ENCODE measurements at places on chromosomes 7 and 10.

- no peak for DNase-seq
Measured at GRCh38 chr10:86658261-86658741, 4.0 kb downstream of the OPN4 start.

- no peak for DNase-seq
Measured at GRCh38 chr10:78429984-78430383, 396.3 kb downstream of the RPS24 start.

- no peak for DNase-seq
Measured at GRCh38 chr7:106262221-106262881, 22.4 kb downstream of the NAMPT start.

GRCh38 chr7:14195079-14195478, 205.6 kb upstream of the ETV1 start:
- no peak for DNase-seq

DNA sequence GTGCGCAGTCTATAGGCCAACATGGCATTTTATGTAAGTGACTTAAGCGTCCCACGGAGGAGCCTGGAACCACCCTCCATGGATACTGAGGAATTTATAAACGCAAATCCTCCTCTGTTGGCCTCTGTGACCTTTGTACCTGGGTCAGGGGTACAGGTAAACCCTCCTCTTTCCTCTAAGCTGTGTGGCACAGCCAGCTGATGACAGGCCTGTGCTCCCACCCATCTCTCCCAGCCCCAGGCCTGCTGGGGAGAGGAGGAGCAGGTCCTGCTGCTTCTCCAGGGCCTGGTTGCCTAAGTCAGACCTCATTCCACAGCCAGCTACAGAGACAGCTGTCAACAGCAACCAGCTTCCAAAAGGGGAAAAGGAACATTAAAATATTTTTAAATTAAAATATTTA, 5.0 kb downstream of the AVPI1 start:
- DNase-seq: no peak

GRCh38 chr10:118237930-118238329, 104.2 kb downstream of the FAM204A start:
- DNase-seq: no peak

DNA sequence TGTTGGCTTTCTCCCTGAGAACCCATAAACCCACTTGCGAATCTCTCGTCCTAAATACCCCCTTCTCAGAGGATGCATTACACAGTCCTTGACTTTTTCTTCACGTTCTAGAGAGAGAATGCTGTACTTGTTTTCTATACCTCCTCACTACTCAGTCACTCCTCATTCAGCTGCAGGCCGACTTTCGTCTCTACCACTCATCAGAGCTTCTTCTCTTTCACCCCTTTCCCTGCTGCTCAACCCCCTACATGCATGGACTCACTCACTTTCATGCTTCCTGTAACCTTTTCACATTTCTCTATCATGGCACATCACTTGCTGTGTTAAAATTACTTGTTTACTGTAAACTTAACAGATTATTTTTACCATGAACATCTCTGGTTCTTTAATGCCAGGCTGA, 19.8 kb downstream of the MDFIC start:
- no peak for DNase-seq

DNA sequence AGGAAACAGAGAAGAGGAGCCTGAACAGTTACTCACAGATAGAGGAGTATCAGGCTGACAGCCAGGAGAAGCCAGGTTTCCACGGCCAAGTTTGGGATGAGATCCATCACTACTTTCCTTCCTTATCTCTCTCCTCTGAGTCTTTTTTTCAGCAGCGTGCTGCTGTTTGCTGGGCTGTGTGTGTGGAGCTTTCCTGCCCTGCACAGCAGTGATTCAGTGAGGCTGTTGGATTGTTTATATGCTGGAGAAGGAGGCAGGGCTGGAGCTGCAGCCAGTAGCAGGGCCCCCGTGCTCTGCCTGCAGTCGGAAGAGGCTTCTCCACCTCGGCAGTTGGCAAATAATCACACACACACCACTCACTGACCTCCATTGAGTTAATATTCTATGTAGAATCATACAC, at the start of gene CYP3A7:
Gene CYP3A7, minus strand, starts transcription at position 210 of the 400 bp plus-strand sequence. Its CDS starts 103 bp downstream, at position 107.
- DNase-seq: no peak

DNA sequence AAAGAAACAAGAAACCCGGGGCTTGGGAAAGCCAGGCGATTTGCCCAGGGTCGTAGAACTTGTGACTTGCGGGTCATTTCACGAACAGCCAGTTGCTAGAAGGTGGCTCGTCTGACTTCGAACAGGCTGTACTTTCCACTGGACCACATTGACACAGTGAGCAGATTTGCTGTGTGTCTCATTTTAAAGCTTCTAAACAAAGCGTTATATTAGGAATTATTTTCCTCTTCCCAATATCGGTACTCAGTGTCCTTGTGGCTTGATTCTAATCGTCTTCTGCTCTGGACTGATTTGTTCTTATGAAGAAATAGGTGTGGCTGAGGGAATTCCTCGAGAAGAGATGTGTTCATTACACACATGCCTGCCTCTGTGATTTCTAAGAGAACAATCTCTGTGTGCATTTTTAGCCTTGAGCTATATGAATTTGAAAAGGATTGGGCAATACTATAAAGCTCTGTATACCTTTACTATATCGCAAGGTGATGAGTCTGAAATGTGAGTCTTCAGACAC, 150.0 kb upstream of the PRR15 start:
- DNase-seq: no peak

DNA sequence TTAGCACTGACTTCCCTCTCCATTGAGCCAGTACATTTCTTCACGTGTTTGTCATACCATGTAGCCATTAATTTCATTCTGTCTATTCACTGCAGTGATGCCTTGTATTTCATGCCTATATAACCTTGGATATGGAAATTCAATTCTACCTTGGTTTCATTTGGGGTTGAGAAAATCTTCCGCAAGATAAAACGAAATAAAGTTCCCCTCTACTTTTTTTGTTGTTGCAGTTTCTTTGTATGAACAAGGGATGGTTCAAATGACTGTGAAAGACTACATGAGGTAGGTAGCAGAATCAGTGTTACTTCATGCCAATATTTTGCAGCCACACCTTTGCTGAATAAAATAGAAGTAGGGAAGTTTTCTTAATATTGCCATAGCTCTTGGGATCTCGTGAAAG, 55.6 kb downstream of the ITPRID1 start:
- DNase-seq: no peak

DNA sequence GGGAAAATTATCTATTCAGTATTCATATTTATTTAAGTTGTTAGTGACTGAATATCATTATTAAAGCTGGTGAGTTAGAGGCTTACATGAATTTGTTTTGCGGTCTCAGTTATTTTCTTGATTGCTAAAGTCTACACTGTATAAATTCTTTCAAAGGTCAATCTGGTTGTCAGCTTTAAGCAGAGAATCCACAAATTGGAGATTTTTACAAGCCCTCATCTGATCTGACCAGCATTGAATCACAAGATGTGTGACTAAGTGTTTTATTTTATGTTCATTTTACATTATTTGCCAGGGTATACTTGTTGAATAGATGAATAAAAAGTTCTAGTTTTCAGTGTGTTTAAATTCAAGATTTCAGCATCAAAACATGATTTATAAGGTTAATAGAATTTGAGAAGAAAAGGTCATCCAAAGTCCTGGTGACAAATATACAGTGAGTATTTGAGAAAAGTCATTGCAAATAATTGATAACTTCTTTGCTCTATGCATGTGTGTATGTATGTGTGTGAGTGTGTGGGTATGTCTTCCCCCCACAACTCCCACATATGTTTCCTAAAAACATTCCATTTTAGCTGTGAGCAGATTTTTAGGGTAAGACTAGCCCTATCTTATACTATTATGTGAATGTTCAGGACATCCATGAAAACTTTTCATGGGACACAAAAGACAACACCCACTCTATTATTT, 4.4 kb downstream of the SEMA3A start:
- no peak for DNase-seq

DNA sequence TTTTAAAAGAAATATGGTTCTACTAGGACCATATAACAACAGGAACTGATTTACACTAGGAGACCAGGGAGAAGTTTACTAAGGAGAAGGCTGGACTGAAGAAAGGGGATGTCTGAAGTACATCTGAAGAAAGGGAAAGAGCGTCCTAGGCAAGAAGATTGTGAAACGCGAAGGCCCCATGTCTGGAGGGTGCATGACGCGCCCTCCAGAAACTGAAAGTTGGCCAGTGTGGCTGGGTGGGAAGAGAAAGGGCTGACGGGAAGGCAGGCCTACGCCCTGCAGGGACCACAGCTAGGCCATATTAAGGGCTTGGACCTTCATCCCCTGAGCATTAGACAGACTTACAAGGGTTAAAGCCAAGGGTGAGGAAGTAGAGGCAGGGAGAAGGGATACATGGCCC, 158.0 kb downstream of the TRIL start:
- no peak for DNase-seq

- DNase-seq: no peak
Measured at GRCh38 chr7:138876326-138876725, 78.3 kb upstream of the ATP6V0A4 start.

GRCh38 chr7:28608731-28609130, 196.4 kb downstream of the CREB5 start:
- DNase-seq: no peak

GRCh38 chr7:129110258-129110981, 34.1 kb upstream of the TSPAN33 start:
- no peak for DNase-seq

GRCh38 chr10:124699471-124700292, 44.5 kb downstream of the FAM53B start:
- no peak for DNase-seq

DNA sequence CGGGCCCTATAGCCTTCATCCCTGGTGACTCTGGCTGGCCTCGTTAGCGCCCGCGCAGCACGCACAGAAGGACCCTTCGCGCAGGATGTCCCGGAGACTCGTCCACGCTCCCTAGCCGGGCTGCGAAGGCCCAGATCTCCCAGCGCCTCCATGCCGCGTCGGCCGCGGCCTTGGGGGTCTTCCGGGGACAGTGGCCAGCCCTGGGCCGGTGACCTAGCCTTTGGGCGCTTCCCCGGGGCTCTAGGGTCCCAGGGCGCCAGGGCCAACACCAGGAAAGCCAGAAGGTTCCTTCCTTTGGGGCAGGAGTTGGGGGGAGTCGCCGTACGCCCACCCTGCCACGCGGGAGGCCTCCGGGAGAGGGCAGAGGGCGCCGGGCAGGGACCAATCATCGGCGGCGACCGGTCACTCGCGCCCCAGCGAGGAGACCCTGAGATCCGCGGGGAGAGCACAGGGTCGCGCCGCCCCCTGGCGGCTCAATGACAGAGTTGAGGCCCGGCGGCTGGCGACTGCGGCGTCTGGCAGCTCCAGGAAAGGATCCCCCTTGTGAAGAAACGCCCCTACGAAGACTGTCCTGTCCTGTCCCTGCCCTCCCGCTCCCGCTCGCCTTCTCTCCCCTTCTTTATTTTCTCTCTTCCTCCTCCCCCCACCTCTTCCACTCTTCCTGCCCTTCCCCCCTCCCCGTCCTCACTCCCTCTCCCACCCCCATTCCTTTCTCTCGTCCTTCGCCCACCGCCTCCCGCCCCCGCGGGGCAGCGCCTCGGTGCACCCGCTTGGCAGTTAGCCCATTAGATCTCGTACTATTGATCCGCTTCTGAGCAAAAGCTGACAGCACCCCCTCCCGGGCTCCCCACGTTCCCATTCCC, 62.3 kb upstream of the LBX1 start:
- peak; percentile 29 for DNase-seq

DNA sequence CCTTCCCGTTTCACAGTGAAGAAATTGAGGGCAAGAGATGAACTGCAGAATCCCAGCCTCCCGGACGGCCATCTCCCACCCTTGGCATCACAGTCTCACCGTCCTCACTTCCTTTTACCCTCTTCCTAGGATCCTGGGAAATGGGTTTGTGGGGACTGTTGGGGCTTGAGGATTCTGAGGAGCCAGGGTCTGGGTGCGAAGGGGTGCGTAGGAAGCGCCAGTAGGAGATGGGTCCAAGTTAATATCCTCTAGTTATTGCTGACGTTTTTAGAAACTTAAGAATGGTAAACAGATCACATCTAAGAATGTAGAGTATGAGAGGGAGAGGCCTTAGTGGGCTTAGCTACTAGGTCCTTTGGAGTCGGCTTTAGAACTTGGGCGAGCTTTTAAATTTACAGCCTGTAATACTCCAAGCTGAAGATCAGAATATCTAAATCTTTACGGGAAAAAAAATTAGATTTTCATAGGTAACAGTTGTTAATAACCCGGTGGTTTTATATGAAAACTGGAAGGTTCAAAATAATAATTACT, 696 bp downstream of the MALSU1 start:
- DNase-seq: no peak

- DNase-seq: no peak
Measured at GRCh38 chr10:34475274-34475646, 339.8 kb downstream of the PARD3 start.

DNA sequence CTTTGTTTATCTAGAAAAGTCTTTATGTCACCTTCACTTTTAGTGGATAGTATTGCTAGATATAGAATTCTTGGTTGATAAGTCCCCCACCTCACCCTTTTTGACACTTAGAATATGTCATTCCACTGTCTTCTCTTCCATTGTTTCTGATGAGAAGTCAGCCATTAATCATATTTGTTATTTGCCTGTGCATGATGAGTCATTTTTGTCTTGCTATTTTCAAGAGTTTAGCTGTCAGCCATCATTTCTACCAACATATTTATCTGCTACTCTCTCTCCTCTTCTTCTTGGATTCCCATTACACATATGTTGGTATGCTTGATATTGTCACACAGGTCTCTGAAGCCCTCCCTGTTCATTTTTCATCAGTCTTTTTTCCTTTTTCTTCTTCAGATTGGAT, 160.8 kb upstream of the TCF7L2 start:
- no peak for DNase-seq

DNA sequence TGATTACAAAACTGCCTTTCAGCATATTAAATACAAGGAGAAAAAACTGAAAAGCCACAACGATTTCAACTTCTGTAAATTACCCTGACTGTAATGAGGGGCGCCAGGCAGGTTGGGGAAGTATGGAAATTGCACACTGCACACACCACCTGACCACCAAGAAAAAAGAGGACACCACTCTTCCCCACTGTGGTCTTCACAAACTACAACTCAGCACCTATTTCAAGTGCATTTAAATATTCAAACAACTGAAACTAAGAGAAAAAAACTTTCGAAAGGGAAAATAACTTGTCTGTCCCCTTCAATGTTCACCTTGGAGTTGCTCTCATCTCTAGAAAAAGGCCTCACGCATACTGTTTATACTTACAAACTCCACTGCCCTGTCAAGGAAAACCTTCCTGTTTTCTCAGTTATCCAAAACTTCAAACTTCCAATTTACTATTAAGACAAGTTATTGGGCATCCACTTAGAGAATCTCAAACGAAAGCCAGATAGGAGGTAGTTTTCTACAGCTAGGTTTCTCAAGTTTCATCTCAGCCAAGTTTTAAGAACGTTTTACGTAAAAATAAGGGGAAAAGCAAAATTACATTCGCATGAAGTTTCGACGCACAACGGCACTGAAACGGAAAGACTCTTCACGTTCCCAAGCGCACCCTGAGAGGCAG, 1.4 kb downstream of the LARP4B start:
- no peak for DNase-seq

DNA sequence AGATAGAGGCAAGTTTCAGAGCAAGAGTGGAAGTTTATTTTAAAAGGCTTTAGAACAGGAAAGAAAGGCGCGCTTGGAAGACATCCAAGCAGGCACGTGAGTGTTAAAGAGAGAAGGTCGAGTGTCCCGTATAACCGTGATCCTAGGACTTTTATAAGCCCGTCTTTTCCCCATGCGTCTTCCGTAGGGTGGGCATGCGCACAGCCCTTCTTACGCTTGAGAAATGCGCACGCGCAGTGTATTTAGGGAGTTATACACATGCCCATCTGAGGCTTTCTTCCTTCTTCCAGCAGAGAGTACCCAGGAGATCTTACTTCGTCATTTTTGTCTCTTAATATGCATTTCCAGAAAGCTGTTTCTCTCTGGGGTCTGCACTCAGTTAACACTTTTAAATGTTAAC, 52.4 kb downstream of the CALD1 start:
- no peak for DNase-seq
